ENCODE measurements at places on chromosomes 6 and 20.
A peak's percentile ranks its signal among the peaks of the same experiment; 100 is the strongest.

DNA sequence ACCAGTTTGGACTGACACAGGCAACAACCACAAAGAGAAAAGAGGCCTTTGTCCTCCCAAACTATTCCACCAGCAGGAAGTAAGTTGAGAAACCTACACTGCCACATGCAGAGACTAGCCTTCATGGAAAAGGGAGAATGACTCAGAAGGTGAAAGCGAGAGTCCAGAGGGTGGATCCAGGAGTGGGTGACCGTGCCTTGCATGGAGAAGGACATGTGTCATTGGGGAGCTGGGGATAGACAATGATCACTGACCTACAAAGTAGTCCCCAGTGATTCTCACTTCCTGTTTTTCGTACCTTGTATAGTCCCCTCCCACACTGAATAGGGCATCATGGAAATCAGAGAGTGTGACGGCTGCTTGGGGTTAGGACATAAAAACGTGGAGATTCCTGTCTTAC lies 91.9 kb downstream of the MYLK4 start:
- DNase-seq = no peak

DNA sequence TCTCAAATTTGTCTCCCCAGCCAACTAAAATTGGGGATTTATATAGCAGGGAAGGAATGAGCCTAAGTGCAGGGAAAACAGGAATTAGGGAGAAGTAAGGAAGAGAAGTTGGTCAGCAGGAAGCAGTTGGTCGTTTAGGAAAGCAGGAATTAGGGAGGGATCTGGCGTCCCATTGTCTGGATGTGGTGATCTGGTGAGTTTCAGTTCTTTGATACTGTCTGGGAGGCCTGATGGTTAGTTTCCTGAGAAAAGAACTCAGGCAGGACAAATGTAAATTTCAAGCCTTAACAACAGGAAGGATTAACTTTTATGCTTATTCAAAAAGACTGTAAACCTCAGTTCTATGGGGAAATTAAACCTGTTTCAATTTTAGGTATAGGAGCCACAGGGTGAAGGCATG lies 116.2 kb upstream of the PRL start:
- no peak for DNase-seq

- no peak for DNase-seq
Measured at GRCh38 chr6:154218301-154218700, 138.3 kb downstream of the IPCEF1 start.

GRCh38 chr6:35230950-35231349 lies 17.2 kb downstream of the SCUBE3 start:
- DNase-seq = no peak

GRCh38 chr6:137647762-137648447 lies 153.7 kb upstream of the OLIG3 start:
- no peak for DNase-seq

GRCh38 chr20:35292504-35293285 lies 470 bp upstream of the FAM83C start:
- no peak for DNase-seq

DNA sequence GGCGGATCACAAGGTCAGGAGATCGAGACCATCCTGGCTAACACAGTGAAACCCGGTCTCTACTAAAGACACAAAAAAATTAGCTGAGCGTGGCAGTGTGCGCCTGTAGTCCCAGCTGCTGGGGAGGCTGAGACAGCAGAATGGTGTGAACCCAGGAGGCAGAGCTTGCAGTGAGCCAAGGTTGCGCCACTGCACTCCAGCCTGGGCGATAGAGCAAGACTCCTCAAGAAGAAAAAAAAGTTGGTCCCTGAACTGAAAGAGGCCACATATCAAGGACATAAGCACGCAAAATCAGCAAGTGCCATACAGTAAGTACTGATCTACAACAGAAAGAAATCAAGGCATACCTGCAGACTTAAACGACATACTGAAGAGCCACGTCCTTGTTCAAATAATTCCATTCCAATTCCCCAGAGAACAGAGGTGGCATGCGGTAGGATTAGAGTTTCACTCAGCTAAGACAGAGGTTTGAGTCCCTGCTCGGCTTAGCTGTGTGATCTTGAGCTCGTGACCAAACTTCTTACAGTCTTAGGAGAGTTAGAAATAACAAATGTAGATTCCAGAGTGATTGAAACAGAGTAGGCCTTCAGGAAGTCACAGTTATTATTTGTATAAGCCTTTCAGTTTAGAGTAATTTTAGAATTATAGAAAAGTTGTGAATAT lies 29.2 kb downstream of the B4GALT5 start:
- DNase-seq = no peak

DNA sequence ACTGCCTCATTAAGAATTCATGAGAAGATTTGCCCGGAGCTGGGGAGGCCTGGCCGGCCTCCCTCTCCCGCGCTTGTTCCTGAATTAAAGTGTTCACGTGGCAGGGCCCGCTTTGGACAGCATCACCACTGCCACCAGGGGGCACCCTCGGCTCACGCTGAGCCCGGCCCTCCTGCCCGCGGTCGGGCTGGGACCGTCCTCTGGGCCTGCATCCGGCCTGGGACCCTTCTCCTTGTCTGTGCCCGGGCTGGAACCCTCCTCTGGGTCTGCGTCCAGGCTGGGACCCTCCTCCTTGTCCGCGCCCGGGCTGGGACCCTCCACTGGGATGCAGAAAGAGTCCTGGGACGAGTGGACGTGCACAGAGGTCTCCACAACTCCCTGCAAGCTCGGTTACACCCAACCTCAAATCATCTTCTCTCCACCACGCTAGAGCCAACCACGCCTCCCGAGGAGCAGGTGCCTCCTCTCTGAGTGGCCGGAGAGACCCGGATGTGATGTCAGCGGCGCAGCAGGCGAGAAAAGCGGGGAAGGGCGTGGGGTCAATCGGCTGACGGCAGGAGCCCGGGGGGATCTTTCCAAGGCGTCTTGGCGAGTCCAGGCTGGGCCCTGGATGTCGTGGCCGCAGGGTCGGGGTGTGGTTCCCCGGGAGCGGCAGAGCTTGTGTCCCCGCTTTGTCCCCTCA lies 50.9 kb upstream of the DACT2 start:
- DNase-seq = peak; percentile 50

GRCh38 chr6:137726582-137726981 lies 140.5 kb upstream of the TNFAIP3 start:
- DNase-seq = no peak

- no peak for DNase-seq
Measured at GRCh38 chr6:107941627-107942026, 16.4 kb downstream of the SEC63 start.

GRCh38 chr6:68559070-68559469 lies 76.0 kb upstream of the ADGRB3 start:
- no peak for DNase-seq

DNA sequence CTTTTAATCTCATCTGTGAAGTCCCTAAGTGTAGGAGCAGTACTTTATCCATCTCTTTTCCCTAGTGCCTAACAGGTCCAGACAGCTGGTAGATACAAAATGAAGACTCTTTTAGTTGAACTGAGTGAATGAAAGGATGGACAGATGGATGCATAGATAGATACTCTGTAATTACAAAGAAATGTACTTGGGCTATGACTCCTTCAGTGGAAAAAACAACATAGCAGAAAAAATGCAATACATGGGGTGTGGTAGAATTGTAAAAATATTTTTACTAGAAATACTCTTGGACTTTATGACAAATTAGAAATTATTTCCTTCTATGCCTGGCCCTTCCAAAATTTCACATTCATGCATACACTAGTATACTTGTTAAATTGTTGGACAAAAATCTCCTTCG lies 29.3 kb downstream of the KCNQ5 start:
- no peak for DNase-seq

- DNase-seq = no peak
Measured at GRCh38 chr20:19850198-19850533, 92.1 kb downstream of the RIN2 start.

- peak; percentile 65 for DNase-seq
Measured at GRCh38 chr6:7107578-7108195, at the start of gene RREB1. RREB1 (plus strand) TSS chr6:7107961; CDS start chr6:7181912, 73,951 bp downstream.

GRCh38 chr6:112362812-112363570 lies 15.9 kb downstream of the RFPL4B start:
- DNase-seq = no peak

DNA sequence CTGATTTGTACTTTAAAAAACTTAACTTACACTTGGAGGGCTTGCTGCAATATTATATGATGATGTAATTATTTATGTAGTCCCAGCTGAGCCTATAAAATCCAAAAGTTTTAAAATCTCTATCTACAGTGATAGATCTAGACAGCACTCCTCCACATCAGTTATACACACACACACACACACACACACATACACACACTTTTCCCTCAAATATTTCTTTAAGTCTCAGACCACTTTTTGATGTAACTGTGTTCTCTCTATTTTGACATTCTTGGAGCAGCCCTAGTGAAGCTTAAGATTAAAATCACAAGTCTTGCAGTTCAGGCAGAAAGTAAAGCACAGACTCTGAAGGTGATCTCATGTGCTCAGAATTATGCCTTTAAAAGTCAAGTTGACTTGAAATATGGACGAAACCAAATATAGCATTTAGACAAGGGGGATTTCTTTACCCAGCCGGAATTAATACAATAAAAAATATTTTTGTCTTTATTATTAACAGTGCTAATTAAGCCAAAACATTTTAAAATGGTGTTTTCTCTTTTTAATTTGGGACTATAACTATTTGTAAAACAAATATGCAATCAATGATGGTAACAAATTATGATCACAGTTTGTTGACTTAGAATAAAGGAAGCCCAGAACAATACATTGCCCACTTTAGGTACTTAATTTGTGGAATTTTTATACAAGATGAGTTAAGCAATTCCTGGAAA lies 63.5 kb upstream of the TMEM30A start:
- no peak for DNase-seq

- no peak for DNase-seq
Measured at GRCh38 chr6:28587746-28588075, 62.0 kb downstream of the GPX5 start.

DNA sequence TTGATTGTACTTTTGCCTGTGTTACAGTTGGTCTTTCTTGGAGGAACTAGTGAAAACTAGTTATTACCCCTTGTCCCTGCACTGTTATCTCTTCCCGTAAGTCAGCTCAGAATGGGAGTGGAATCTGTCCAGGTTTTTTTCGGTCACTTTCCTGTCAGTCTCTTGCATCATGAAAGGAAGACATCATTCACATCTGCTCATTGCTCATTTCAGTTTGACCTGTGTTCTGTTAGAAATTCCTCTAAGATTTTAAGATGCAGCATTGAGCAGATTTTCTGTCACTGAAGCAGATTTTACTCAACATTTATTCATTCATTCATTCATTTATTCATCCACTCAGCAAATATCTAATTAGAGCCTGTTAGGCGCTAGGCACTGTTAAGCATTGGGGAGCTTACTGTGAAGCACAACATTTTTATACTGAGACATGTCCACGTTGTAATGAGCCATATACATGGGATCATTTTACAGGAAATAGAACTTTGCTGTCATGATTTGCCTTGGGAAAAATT lies 33.1 kb upstream of the HINT3 start:
- DNase-seq = no peak

- DNase-seq = no peak
Measured at GRCh38 chr6:106037060-106037459, 49.1 kb upstream of the PRDM1 start.

- DNase-seq = no peak
Measured at GRCh38 chr6:23981923-23982322, 144.1 kb upstream of the NRSN1 start.

- no peak for DNase-seq
Measured at GRCh38 chr6:96724641-96725040, 112.6 kb downstream of the GPR63 start.

- no peak for DNase-seq
Measured at GRCh38 chr6:4057036-4057435, 21.9 kb downstream of the FAM217A start.

DNA sequence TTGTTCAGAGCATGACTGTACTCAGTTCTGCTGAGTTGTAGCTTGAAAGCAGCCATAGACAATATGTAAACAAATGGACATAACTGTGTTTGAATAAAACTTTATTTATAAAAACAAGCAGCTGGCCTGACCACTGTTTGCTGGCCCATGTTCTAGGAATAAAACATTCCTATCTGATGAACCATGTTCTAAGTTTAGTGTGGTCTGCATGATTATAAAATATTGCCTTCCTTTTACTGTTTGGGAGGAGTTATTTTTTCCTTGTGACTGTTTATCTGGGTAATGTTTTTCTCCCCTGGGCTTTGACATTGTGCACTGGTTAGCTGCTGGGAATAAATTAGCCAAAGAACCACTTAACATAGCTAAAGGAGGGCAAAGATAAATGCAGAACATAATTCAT lies 55.1 kb downstream of the CDS2 start:
- DNase-seq = no peak

GRCh38 chr6:33620856-33621710 lies at the start of gene ITPR3:
ITPR3 (plus strand) TSS chr6:33621322; CDS start chr6:33621603, 281 bp downstream.
- peak; percentile 81 for DNase-seq

GRCh38 chr20:46894971-46895905 lies 595 bp downstream of the EYA2 start:
- no peak for DNase-seq

DNA sequence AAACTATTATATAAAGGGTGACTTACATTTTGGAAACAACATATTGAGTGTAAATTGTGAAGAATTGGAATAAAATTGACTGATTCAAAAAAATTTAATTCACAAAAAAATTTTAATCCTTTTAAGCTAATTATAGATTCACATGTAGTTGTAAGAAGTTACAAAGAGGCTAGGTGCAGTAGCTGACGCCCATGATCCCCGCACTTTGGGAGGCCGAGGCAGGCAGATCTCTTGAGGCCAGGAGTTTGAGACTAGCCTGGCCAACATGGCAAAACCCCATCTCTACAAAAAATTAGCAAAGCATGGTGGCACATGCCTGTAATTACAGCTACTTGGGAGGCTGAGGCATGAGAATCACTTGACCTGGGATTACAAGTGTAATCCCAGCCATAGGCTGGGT lies 30.3 kb upstream of the KHDC1 start:
- DNase-seq = no peak

DNA sequence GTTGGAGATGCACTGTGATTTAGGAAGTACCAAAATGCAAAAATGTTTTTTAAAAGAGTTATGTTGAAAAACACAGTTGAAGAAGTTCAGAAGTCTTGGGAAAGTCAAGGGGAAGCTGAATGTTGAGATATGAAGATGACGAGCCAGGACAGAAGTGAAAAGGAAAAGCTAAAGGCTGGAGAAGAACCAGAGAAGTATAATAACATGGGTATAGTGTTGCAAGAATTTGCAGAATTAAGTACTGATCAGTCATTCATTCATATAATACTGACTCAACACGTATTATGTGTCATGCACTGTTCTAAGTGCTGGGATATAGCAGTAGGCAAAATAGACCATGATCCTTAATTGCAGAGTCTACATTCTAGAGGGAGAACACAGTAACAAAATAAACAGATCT lies 432.8 kb downstream of the CDC5L start:
- no peak for DNase-seq

GRCh38 chr6:110687326-110687725 lies 127.9 kb downstream of the CDK19 start:
- peak; percentile 17 for DNase-seq

GRCh38 chr20:43529457-43530153 lies 22.1 kb downstream of the L3MBTL1 start:
- no peak for DNase-seq

DNA sequence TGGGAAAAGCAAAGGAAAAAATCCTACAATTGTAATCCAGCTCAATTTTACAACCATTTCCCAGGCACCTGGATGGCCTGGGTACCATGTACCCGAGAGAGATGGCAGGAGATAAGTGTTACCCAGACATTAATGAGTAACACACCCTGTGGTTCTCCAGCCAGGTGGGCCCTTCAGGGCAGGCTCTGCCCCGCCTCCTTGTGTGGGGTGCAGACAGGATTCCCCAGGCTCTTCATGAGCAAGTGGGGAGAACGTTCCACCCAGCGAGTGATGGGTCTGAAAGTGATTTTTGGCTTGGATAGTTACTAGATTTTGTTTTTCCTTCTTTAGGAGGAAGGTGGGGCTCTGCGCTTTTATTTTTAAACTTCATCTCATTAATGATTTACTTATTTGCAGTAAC lies 243.9 kb downstream of the TAF4 start:
- DNase-seq = no peak

- no peak for DNase-seq
Measured at GRCh38 chr6:3575166-3575565, 118.3 kb upstream of the SLC22A23 start.

All from CD4-positive, alpha-beta T cell treated with Interleukin-12 subunit alpha and Interleukin-12 subunit beta, for 1 hour (primary cell).